ENCODE measurements at places on chromosomes 5 and 9. TPM values are rescaled to one million over a fixed set of nuclear protein-coding genes. Genes with fewer than 3 reads are reported as not detected.

Gene TAF1L
- polyA plus RNA-seq = not detected

Gene NTNG2
- polyA plus RNA-seq = not detected

Gene IL4
- not detected for polyA plus RNA-seq

Gene CATSPER3
- 0.37 TPM for polyA plus RNA-seq

Gene LRRTM2
- 0.71 TPM for polyA plus RNA-seq

Gene N4BP3
- 0.06 TPM for polyA plus RNA-seq

Gene CCIN
- not detected for polyA plus RNA-seq
